ENCODE measurements at places on chromosomes 5 and 9.

GRCh38 chr9:76897804-76898525, 7.9 kb downstream of the PRUNE2 start:
- no peak for DNase-seq

- DNase-seq = no peak
Observed at GRCh38 chr5:173018358-173018757, 34.8 kb downstream of the ATP6V0E1 start.

DNA sequence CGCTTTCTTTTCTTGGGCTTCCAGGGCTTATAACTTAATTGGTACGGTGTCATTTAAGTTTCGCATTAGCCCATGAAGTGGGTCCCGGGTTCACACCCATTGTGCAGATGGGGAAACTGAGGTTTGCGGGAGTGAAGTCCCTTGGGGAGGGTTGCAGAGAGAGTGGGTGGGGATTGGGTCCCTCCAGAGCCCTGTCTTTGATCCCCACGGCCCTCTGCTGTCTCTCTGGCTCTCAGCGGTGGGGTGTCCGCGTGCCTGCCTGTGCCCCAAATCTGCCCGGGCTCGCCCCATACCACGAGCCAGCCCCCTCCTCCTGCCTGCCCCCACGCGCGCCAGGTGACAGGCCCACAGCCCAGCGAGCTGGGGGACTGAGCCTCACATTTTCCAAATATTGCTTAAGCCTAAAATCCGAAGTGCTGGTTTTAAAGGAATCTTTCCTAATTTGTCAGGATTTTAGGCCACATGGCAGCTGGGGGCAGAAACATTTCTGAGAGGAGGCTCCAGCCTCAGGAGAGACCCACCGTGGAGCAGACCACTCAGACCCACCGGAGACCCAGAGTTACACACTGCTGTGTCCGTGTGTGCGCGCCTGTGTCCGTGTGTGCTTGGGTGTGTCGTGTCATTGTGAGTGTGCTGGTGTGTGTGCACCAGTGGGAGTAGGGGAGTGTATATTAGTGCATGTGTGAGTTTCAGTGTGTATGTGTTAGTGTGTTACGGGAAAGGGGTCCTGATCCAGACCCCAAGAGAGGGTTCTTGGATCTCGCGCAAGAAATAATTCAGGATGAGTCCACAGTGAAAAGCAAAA, 159.5 kb upstream of the IER5L start:
- DNase-seq = no peak

DNA sequence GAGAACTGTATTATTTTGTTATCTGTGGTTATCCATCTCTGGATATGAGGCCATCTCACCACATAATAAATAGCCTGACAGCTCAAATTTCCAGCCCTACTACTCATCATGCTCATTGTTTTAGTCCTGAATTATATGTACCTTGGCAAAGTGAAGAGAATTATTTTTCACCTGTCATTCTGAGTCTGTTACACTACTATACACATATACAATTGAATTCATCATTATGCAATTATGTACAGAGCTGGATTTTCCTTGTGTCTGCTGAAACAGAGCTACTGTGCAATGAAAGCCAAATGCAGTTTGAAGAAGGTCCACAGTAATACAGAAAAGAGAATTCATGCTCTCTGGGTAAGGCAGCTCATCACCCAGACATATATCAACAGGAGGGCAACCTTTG, 28.5 kb downstream of the ESM1 start:
- no peak for DNase-seq

DNA sequence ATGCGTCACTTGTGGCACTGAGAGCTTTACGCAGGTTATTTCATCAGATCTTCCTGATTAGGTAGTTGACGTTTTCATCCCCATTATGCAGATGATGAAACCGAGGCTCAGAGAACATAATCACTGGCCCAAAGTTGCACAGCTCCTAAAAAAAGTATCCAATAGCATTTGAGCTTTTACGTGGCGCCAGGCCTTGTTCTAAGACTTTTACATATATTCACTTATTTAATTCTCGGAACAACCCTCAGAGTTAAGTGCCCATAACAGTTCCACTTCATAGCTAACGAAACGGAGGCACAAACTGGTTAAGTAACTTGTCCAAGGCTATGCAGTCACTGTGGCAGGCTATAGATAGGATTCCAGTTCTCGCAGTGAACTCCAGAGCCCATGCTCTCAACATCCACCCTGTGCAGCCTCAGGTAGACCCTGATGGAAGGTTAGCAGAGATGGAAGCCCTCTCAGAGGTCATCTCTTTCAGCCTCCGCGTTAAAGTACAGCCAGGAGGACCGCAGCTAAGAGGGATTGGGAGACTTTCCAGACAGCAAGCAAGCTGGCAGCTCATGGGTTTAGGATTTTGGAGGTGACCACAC, 39.3 kb downstream of the AMBP start:
- DNase-seq = no peak

GRCh38 chr9:29060041-29060440, 1486.8 kb upstream of the C9orf72 start:
- DNase-seq = no peak

DNA sequence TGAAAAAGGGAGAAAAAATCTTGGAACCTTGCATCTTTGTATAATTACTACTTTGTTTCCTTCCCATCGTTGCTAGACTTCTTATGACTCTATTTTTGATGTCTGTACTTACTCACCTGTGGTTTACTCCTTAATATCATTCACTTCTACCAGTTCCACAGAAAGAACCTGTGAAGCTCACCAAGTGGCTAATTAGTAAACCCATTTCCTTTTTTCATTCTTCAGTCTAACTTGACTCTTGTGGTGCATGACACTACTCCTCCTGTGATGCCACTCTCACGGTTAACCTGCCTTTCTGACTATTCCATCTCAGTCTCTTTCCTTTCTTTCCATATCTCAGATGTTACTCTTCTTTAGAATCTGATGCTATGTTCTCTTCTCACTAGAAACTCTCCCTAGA, 14.6 kb downstream of the RECK start:
- DNase-seq = no peak

GRCh38 chr5:110377943-110378342, 348.5 kb downstream of the TMEM232 start:
- DNase-seq = peak; percentile 66

DNA sequence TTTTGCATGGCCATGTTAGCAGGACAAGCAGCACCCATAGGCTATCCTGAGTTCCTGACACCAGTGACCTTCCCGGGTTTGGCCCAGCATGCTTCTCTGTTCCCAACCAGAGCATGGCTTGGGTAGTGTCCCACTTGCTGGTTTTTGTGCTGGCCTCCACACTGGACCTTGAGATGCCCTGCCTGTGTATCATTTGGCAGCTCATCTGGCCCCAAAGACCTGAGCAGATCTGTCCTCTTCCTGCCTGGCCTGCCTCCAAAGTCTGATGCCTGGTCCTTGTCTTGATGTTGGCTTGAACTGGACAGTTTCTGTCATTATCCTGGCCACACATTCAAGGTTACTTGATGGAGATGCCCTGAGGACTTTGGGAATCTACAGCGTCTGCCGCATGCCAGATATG, 590.7 kb upstream of the KLF4 start:
- no peak for DNase-seq

GRCh38 chr5:146877783-146878475, 628 bp downstream of the PPP2R2B start:
- no peak for DNase-seq

DNA sequence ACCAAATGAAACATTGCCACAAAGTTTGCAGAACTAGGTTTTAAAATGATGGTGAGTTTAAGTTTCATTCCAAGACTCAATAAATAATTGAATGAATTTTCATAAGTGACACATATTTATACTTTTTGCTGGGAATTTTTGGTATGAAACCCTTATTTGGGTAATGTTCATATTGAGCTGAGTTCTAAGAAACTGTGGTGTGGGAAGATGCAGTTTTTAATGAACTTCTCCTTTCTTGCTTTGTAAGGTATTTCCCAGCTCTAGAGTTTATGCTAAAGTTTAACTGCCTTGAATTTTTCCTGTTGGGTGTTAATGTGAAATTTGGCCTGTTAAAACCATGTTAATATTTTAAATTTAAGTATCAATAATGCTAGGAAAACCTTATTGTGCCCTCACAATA, 15.1 kb downstream of the RABGAP1 start:
- DNase-seq = no peak

DNA sequence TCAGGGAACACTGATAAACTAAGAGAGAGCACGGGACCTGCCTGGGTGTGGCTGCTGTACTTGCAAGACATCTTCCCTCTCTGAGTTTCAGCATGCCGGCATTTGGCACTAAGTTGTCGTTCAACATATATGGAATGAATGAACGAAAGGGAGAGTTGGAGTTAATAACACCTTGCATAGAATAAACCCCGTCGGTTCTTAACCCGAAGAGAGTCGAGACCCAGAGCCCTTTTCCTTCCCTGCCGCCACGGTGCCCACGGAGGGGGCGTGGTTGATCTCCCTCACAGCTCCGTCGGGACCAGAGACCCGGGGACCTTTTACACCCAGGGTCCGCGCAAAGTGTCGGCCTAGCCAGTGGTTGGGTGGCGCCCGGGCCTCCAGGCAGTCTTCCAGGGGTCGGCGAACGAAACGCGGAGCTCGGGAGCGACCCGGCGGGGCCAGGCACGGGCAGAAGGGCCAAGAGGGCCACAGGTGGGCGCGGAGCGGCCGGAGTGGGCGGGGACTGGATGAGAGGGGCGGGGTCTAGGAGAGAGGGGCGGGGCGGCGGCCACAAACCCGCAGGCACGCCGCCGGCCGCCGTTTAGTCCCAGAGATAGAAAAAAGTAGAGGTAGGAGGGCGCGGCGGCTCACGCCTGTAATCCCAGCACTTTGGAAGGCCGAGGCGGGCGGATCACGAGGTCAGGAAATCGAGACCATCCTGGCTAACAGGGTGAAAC, 735 bp upstream of the RPL26L1 start:
- DNase-seq = peak; percentile 58

- DNase-seq = no peak
Observed at GRCh38 chr9:137834846-137835546, 42.6 kb upstream of the CACNA1B start.

GRCh38 chr9:121561385-121562222, 62.0 kb upstream of the GGTA1 start:
- DNase-seq = no peak

- no peak for DNase-seq
Observed at GRCh38 chr9:132743931-132744479, 73.7 kb downstream of the GTF3C4 start.

GRCh38 chr5:151743530-151743929, 14.9 kb downstream of the ATOX1 start:
- DNase-seq = no peak

DNA sequence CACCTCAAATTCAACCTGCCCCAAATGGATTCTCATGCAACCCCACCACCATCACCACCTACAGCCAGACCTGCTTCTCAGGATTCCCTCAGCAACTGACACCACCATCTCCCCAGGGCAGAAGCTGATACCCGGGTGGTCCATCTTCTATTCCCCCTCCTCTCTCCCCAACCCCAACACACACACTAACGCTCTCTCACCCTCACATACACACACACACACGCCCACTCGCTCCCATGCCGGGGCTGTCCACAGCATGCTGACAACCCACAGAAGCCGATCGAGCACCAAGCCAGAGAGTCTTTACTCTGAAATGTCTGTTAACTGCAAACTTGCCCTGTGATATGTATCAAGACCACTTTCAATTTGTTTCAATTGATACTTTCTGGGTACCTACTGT, 28.4 kb downstream of the B4GALT1 start:
- DNase-seq = no peak

GRCh38 chr9:123421186-123421585, 65.2 kb downstream of the CRB2 start:
- no peak for DNase-seq

DNA sequence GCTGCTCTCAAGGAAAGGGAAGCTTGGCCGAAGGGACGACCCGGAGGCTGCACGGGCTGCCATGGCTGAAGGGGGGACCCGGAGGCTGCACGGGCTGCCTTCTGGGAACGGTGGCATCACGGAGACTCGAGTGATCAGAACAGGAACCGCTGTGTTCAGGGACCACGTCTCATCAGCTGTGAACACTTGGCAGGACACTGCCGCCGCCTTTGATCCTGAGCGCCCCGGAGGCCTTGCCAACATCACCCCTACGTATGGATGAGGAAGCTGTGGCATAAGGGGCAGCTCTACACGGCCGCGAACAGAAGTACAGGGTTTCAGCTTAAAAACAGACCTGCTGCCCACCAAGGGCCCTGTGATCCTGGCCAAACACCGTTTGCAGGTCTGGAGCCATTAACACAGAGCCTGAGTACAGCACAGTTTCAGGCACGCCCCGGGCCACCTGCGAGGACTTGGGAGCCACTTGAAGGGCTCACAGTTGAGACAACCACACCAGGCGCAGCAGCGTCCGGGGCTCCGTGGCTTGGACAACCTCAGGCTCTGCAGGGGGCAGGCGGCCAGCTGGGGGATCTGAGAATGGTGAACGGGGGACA, 23.9 kb upstream of the TERT start:
- DNase-seq = no peak

GRCh38 chr5:137888466-137888862, 793 bp upstream of the PKD2L2 start:
- no peak for DNase-seq
